Stimulated activated CD8-positive, alpha-beta memory T cell treated with anti-CD3 and anti-CD28 coated beads, Interleukin-15, amount 100 ng/mL, for 1 hour (primary cell): ENCODE measurements at places on chromosomes 5 and 9.

DNA sequence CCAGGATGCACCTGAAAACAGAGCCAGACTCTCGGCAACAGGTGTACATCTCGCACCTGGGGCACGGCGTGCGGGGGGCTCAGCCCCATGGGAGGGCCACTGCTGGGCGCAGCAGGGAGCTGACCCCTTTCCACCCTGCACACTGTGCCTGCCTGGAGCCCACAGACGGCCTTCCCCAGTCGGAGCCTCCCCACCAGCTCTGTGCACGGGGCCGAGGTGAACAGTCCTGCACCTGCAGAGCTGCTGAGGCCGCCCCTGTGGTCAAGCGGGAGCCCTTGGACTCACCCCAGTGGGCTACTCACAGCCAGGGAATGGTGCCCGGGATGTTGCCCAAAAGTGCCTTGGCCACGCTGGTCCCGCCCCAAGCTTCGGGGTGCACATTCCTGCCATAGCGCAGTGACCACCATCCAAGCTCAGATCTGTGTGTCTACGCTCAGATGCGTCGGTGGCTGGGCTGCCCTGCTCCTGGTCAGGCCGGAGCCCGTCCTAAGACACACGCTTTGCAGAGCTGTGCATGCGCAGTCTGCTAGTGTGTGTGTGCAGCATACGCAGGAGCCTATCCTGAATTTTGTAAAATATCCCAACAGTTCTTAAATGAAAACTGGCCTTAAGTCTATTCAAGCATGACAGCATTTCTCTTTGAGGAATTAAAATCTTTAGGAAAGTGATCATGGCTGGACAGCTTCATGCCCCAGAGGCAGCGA is 8.4 kb upstream of the EXOC3 start:
- DNase-seq = no peak

DNA sequence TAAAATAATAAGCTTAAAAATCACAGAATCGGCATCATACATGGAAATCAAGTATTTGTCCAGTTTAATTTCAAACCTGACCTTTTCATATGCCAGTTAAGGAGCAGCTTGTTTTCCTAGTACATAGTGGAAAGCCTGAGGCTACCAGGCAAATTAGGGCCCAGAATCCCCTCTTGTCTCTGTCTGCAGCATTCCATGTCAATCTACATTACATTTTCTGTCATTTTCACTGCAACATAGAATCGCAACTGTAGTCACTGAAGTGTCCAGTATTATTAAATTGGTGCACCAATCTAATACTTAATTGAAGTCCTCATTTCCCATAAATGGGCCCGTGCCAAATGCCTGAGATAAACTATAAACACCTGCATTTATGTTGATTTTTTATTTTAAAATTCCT is 1352.2 kb upstream of the ACO1 start:
- DNase-seq = no peak

- no peak for DNase-seq
These were observed 38.9 kb upstream of the TNFSF8 start for GRCh38 chr9:114969269-114969668.

DNA sequence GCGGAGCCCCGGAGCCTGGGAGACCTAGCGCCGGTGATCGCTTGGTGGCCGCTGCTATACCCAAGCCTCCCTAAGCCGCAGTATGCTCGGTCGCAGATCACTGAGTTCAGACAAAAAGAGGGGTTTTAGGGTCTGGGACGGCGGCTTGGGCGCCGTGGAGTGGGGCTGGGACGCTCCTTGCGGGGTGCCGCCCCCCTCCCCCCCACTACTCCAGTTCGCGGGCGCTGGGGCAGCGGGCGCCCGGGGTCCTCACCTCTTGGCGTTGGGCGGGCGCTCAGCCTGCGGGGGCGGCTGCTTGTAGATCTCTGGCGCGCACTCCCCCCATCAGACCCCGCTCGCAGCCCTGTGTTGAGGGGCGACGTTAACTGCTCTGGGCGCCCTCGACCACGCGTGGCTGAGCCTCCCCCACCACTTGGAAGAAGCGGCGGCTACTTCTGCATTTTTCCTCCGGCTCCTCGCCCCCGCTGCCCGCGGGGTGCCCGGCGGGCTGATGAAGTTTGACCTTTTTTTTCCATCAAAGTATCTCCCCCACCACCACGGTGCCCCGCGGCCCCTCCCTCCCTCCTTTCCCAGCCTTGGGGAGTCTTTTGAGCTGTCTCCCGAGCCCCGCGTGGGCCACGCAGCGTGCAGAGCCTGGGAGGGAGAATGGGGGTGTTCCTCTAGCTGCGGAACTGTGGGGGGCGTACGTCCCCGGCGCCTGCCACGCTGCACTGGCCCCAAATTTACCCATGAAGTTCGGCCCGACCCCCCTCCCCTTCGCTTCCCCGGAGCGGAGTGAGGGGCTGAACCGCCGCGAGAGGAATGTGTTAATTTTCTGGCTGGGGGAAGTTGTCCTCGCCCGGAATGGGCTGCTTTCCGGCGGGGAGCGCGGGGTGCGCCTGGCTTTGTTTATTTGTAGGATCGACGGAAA is 1.2 kb downstream of the CXXC5 start:
- no peak for DNase-seq

DNA sequence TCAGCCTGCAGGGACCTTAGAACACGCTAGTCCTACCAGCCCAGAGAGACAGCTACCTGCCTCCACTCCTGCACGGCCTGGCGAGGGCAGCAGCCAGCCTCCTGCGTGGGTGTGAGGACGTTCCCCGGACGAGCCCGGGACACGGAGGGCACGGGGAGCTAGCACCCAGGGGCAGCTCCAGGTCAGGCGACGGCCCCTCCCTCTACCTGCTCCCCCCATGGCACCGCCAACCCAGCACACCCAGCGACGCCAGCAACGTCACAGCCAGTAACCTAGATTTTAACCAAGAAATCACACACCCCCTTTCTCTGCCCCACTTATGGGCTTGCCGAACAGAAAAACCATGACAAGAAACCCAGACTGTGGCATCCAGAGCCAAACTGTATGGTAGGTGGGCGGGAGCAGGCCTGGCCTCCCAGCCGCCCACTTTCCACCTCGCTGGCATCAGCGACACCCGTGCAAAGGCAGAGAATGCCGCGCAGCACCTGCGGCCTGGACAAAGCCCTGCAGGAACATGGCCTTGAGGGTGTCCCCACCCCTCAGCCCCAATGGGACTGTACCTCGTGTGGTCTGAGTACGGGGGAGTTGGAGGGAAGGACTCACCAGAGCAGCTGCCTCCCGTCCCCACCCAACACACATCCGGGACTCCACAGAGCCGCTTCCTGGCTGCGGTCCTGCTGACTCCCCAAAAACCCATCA is 47.9 kb downstream of the NACC2 start:
- no peak for DNase-seq

- no peak for DNase-seq
These were observed 24.0 kb downstream of the TRIP13 start for GRCh38 chr5:916441-917293.

DNA sequence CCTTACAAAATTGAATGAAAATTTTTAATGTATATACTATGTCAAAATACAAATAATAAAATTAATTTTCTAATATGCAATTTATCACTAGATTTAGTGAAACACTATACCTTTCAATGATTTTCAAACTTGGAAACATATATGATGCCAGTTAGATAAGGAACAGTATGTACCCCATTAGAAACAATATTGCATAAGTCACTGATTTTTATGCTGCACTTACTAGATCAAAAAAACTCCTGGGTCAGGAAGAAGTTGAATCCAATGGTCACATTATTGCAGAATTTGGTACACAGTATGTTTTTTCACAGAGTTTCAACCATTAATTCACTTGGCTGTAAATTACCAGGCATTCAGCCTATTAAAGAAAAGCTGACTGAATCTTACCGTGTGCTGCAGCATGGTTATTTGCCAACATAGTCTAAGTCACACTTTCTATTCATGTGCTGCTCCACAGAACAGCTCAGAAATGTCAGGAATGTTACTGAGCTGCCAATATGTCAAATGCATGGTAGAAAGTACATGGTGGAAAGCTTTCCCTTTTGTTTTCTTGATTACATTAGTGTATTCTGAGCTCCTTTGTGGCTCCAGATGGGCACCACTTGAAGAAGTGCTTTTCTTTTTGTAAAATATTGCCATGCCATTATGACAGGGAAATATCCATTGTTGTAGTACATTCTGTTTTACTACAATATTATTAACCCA is 9.9 kb upstream of the PRR16 start:
- no peak for DNase-seq

DNA sequence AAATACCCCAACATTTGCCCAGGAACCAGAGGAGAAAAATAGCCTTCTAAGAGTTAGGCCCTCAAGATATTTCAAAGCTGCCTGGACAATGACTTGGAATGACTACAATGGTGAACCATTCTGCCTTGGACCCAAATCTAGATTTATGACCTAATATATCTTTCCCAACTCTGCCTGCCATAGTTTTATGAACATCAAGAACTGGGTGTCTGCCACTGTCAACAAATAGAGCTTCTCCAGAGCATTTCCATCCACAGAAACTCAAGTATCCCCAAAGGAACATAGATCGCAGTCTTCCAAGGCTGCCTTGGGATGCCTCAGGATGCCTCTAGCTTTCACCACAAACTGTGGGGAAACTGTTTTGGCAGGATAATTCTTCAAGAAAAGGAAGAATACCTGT is 48.2 kb upstream of the NFIB start:
- DNase-seq = no peak

GRCh38 chr9:21267485-21268346 is 27.9 kb upstream of the IFNA14 start:
- DNase-seq = no peak

DNA sequence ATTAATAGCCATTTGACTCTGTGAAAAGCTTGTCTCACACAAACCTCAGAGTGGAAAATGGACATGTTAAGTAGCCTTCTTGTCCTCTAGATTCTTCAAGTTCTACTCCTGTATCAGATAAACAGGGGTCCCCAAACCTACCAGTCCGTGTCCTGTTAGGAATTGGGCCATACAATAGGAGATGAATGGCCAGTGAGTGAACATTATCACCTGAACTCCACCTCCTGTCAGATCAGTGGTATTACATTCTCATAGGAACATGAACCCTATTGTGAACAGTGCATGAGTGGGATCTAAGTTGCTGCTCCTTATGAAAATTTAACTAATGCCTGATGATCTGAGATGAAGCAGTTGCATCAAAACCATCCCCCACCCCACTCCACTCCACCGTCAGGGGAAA is 136.3 kb downstream of the TMEM232 start:
- no peak for DNase-seq

DNA sequence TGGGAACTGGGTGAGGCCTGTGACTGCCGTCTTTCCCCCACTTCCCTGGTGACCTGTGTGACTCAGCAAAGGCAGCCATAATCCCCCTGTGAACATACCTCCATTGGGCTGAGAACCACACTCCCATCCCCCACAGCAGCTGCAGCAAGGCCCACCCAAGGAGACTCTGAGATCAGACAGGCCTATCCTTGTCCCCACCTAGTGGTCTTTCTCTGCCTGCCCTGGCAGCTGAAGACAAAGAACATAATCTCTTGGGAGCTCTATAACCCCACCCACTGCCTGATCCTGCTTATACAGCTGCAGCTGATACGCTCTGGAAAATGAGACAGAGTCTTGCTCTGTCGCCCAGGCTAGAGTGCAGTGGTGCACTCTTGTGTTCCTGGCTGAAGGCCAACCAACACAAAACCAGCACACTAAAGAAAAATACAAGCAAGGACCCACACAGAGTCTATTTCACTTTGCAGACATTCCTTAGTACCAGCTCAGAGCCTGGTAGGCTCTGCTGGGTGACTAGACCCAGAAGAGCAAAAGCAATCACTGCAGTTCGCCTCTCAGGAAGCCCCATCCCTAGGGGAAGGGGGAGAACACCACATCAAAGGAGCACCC is 106.7 kb downstream of the MCTP1 start:
- DNase-seq = no peak

GRCh38 chr9:110844121-110844520 is 175.5 kb downstream of the MUSK start:
- DNase-seq = no peak

DNA sequence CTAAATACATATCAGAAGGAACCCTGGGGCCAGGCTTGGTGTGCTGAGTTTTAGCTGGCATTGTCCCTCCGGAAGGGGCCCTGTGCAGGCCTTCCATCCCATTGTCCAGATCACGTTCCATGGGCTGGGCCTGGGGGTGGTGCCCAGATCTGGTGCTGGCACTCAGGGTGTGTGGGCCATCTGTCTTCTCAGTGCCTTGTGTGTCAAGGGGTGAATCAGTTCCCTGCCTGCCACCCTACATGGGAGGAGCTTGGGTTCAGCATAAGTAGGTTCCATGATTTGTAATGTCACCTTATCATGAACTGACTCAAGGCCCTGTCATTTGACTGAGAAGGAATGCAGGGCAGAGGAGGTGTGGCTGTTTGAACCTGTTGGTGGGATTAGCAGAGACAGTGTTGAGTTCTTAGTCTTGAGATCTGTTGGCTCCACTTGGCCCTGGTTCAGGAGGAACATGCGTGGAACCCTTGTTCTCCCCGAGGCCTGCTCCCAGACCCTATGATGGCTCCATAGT is 176.8 kb downstream of the MACROH2A1 start:
- no peak for DNase-seq

DNA sequence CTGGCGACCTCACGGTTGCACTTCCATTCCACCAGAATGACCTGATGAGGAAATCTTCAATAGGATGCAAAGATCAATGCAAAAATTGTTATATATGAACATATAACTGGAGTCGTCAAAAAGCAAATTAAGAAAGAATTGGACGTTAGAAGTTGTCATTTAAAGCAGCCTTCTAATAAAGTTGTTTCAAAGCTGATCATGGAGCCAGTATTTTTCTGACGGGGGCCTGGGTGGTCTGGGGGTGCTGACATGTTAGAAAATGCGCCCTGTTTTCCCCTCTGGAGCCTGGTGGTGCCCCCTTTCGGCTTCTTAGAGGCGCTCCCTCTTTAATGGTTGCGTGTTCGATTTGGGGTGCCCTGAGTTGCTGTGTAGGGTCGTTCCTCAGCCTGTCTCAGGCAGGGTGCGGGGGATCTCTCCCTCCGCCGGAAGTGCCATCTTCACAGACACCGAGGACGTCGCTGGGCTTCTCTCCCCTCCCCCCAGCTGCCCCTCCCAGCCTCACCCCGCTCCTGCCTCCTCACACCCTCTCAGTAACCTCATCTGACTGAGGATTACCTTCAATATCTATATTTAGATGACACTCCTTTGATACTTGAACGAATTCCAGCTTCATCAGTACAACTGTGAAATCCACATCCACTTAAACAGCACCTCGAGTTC is 18.3 kb downstream of the PTGES2 start:
- no peak for DNase-seq

DNA sequence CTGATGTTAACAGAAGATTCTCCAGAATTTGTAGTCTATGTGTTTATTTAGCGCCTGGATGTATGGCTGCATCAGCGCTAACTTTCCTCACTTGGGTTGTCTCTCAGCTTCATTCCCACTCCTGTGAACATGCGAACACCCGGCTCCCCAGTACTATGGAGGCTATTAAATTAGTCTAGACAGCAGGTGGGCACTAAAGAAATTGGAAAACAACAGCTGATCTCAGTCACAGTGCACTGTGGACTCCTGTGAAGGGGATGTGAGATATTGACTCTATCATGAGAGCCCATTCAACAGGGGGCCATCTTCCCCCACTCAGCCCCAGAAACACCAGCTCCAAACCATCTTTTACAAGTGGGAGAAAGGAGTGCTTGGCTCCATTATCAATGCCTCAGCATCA is 471.0 kb downstream of the KDM4C start:
- DNase-seq = no peak
